Progenitor cell of endocrine pancreas (in vitro differentiated cells): ENCODE measurements at places on chromosomes 11 and 22. TPM values are rescaled to one million over a fixed set of nuclear protein-coding genes. Genes with fewer than 3 reads are reported as not detected.

The ELF5 gene
- total RNA-seq = 1.8 and 2.1 TPM in 2 replicates

The PGAP2 gene
- 46.7 and 51.3 TPM in 2 replicates for total RNA-seq

GRCh38 chr11:70578371-70578770 lies 180.0 kb downstream of the CTTN start:
- no peaks in the 10 kb centered on the region for H3K4me1 ChIP-seq
- no peaks in the 10 kb centered on the region for H3K36me3 ChIP-seq
- no peak overlapping the region for H3K4me3 ChIP-seq
- H3K27ac ChIP-seq = no peak overlapping the region
- DNase-seq = no peak
- no peaks in the 10 kb centered on the region for H3K27me3 ChIP-seq

The FERMT3 gene
- total RNA-seq = 5.4 and 5.9 TPM in 2 replicates
